ENCODE measurements at places on chromosomes 7 and 10.

GRCh38 chr7:77811516-77812289 is 13.1 kb downstream of the PHTF2 start:
- peak; percentile 8 for DNase-seq

DNA sequence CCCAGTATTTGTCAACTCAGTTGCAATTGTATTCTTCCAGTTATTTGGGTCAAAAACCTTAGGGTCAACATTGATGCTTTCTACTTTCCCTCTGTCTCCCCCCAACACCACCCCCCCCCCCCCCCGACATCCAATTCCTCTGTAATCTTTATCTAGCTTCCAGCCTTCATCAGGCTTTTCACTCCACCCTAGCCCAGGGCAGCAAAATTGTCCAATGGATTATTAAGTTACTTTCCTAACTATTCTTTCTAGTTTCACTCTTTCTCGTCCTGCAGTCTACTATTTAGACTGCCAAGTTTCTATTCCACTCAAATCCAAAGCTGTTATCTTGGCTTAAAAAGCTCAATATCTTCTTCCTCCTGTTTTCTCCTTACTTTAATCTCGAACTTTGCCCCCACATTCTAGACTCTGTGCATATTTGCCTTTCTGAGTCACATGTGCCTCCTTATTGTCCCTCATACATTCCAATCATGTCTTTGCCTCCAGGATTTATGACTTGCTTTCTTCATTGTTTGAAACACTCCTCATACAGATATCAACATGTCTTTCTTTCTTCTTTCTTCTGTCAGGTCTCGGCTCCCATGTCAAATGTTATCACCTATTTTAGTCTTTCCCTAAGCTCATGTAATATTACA is 196.6 kb upstream of the TMEM196 start:
- peak; percentile 44 for DNase-seq

GRCh38 chr10:44742248-44742647 is 168.9 kb upstream of the TMEM72 start:
- no peak for DNase-seq

DNA sequence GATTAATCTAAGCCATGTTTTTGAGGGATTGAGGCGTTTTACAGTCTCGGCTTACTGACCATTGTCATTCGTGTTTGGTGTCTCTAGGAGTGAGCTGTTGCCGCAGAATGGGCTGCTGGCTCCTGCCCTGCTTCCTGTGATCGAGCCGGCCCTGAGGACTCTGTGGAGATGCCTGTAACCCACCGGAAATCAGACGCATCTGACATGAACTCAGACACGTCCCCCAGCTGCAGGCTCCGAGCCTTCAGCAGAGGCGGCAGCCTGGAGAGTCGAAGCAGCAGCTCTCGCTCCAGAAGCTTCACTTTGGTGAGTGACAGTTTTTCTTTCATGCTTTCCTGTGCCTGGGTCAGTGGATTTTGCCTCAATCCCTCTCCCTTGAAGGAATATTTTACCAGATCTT is 28.8 kb downstream of the PROSER2 start:
- DNase-seq: no peak

GRCh38 chr7:75559355-75559975 is 67.3 kb downstream of the SPDYE5 start:
- DNase-seq: no peak

DNA sequence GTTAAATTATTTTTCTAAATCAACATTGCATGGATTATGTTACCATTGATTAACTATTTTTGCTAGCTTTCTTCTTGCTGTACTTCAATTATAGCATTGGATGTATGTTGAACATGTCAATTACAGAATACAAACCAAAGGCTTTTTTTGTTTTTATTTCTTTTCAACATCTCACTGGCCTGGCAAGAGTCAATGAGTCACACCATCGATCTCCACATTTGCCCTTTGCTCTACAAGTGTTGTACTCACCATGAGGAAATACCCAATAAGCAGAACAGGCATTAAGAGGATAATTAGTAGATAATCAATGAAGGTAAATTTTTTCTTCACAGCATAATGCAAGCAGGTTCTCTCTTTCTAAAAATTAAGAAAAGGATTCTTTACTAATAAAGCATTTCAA is 23.3 kb downstream of the ANKRD22 start:
- peak; percentile 76 for DNase-seq

DNA sequence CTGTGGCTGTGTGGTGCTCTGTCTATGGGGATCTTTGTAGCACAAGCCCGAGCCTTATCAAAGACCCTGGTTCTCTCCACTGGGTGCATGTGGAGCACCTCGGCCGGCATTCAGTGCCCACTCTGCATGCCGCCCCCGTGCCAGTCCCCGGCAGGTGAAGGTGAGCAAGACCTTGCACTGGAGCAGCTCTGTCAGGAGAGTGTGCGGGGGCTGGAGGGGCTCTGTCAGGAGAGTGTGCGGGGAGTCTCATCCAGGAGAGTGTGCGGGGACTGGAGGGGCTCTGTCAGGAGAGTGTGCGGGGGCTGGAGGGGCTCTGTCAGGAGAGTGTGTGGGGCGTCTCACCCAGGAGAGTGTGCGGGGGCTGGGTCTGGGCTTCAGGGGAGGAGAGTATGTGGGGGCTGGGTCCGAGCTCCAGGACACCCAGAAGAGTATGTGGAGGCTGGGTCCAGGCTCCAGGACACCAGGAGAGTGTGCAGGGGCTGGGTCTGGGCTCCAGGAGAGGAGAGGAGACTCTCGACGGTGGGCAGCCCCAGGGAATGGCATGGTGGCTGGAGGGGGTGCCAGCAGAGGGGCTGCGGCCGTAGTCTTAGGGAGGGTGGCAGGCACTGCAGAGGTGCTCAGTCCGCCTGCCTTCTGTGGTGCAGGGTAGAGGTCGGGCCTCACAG is 40.8 kb downstream of the INPP5A start:
- no peak for DNase-seq

GRCh38 chr7:102073931-102074880 is 212.5 kb upstream of the SH2B2 start:
- no peak for DNase-seq

GRCh38 chr10:52318136-52318701 is 4.1 kb downstream of the DKK1 start:
- DNase-seq: peak; percentile 46

DNA sequence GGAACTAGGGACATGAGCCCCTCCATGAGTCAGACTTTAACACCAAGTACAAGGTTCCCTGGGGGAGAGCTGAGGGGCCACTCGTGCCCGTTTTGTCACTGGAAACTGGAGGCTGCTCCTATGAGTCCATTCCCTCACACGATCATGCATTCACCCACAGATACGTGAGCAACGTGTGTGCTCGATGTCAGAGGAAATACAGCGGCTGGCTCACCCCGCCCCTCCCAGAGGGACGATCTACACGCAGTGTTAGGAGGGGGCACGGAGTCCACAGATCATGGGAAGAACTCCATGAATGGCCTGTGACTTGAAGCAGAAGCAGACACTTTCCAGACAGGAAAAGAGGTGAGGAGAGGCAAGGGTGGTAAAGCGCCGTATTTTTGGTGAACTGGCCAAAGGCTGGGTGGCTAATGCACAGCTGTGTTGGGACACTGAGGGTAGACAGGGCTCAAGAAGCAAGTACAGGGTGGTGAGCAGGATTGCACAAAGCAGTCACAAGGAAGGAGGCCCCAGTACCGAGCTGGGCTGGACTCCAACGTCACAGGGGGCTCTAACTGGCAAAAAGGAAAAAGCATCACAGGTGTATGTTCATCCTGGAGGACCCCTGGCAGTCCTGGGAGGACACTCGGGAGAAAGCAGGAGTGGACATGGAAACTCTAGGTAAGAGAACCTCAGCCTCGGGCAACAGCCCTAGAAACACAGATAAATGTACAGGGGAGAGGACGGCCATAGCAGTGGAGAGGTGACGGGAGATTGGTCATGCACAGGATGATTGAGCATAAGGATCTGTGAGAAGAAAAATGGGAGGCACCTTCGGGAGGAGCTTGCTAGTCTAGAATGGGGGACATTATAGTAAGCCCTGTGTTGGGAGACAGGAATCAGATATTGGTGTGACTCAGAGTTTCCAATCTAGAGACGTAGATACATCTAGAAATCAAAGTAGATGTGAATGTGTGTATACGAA is 41.2 kb downstream of the TNS3 start:
- DNase-seq: no peak

DNA sequence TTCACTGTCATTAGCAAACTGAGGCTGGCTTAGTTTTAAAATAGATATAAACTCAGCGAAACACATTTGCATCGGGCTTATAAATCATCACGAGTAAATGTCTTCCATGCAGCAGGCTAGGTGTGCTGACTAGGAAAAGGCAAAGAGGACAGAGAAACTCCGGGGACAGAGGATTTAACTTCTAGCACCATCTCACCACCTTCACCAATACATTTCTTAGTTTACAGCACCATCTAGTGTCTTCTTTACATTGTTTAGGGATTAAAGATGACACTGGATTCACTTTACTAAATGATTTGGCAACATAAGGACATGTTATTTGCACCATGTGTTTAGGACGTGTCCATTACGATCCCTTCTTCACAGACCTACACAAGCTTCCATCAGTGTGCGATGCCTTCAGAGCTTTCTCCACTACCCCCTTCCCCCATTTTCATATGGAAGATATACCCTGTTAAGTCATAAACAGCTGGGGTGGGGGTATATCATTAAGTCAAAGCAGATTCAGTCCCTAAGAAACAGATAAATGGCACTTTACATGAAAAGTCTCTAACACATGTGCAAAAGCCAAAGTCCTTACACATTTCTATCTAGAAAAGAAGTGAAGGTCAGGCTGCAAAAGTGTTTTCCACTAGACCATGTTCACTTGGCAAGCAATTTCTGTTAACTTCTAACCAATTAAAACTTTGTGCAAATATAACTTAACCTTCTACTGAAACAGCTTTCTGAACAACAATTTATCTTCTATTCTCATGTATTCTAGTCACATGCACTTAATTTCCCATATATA is 103.3 kb downstream of the GRB10 start:
- peak; percentile 71 for DNase-seq

- DNase-seq: no peak
Measured at GRCh38 chr10:101270763-101271162, 41.5 kb upstream of the LBX1 start.

DNA sequence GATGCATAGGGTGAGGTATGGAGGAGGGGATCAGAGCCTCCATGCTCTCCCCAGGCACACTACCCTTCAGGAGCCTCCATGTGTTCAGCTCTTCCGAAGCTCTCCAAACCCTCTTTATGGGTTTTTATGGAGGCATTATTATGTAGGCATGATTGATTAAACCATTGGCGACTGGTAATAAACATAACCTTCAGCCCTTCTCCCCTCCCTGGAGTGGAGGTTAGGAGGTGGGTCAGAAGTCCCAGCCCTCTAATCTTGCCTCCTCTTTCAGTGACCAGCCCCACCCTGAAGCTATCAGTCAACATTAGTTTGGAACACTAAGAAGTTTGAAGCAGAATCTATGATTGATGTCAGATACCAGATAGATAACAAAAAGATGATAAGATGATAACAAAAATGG is 23.3 kb downstream of the CAPZA2 start:
- DNase-seq: no peak

- DNase-seq: peak; percentile 60
Measured at GRCh38 chr7:1176891-1177373, 16.9 kb upstream of the ZFAND2A start.

GRCh38 chr10:50653142-50653541 is 29.4 kb upstream of the SGMS1 start:
- peak; percentile 14 for DNase-seq

- peak; percentile 80 for DNase-seq
Measured at GRCh38 chr7:24732646-24733413, 24.4 kb downstream of the GSDME start.

- peak; percentile 56 for DNase-seq
Measured at GRCh38 chr10:86961481-86962091, 3.2 kb downstream of the SNCG start.

GRCh38 chr10:110625951-110626855 is 17.9 kb upstream of the RBM20 start:
- no peak for DNase-seq

- peak; percentile 90 for DNase-seq
Measured at GRCh38 chr7:81725812-81726127, 44.1 kb downstream of the HGF start.

- no peak for DNase-seq
Measured at GRCh38 chr10:19954601-19955000, 138.4 kb downstream of the PLXDC2 start.

- no peak for DNase-seq
Measured at GRCh38 chr7:143015084-143015483, 11.8 kb downstream of the OR9A2 start.

- DNase-seq: peak; percentile 52
Measured at GRCh38 chr7:30159698-30160143, 24.9 kb downstream of the MTURN start.

DNA sequence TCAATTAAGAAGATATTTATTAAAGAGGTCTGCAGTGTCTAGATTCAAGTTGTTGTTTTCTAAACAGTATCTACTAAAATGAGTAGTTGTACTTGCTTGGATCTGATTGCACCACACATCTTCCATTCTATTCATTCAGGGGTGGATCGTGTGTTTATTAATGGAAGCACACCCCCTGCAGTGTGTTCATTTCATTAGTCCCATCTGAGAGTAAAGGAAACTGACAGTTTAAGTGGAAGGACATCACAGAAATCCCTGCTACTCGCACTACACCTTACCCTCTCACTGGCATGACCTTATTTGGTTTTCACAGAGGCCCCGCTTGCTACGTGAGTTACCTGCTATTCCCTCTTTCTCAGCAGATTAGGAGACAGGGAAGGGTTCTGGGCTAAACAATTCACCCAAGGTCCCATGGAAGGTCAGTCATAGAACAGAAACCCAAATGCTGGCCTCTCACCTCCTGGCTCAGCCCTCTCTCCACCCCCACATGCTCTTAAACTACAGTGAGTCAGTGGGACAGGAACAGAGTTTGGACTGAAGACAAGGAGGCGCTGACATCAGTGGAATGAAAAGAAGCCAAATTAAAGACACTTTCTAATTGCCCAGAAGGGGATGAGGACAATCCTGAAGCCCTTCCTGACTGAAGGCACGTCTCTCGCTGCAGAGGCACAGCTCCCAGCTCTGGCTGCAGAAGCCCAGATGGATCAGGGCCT is 369.2 kb upstream of the NRP1 start:
- DNase-seq: peak; percentile 76

DNA sequence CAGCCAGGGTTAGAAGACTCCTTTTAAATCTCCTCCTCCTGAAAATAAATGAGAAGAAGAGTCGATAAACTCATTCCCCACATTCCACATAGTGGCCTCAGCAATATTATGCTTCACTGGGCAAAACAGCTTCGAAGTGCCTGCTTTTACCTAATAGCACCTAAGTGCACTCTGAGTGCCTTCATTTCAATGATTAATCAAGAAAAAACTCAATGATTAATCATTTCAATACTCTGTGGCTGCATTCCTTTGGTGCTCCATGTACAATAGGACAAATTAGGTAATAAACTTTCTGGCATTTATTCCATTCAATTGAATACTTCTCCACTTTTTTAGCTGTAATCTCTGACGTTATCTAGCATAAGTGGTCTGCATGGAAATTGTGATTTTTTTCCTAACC is 174.6 kb downstream of the CCDC71L start:
- peak; percentile 70 for DNase-seq

- DNase-seq: no peak
Measured at GRCh38 chr7:43163885-43164284, 51.4 kb downstream of the HECW1 start.

All from foreskin fibroblast (primary cell).